Right forelimb (tissue), 1 donor: ENCODE measurements at places on chromosomes 2 and 18.

DNA sequence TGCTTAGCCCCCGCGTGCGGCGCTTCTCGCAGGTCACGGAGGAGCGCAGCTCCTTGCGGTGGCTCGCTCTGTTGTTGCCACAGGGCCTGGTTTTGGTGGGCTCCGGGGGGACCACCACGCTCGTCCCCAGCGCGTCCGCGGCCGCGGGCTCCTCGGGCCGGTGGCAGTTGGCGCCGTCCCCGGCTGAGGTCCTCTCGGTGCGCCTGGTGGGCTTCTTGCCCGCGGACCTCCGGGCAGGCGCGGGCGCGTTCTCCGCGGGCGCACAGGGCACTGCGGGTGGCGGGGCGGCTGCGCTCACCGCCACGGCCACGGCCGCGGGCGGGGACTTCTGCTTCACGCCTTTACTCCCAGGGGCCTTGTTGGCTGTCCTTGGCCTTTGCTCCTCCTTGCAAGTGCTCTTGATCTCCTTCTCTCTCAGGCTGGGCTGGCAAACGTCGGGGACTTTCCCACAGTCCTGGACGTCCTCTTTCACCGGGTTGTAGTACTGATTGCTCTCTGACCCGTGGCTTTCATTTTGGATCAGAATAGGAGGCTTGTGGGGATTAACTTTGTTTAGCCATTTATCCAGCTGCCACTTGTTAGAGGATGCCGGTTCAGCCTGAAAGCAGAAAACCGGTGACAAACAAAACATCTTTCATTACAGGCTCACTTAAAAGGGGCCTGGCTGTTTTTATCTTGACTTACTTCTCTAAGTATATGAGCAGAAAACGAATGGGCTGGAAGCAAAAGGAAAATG lies 104.0 kb upstream of the REV1 start:
- DNase-seq = no peak

DNA sequence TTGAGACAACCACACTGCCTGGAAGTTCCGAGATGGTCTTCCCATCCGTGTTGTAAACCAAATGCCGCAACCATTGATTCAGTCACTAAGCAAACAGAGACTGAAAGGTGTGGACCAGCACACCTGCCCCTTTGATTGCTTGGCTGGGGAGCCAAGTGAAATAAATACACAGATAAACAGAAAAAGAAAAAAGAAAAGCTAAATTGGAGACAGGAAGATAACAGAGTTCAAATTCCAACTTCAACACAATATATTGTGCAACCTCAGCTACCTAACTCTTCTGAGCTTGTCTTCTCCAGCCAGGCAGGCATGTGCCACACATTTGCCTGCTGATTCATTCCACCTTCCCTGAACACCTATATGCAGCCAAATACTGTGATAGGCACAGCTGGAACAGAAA lies 110.9 kb downstream of the PID1 start:
- no peak for DNase-seq

DNA sequence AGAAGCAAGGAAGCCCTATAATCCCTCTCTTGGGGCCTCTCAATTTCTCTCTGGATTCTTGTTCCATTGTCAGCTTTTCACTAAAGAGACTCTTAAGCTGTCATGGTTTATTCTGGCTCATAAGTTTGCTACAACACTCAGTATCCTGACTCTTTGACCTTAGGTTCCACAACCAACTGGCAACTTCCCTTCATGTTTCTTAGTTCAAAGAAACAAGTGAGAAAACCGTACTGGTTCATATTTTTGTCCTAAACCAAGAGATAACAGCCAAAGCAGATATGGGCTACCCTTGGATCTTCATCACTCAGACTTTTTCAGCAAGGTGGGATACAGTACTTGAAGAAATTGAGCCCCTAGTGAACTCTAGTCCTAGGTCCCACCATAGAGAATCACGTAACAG lies 109.9 kb upstream of the CRIM1 start:
- DNase-seq = no peak

DNA sequence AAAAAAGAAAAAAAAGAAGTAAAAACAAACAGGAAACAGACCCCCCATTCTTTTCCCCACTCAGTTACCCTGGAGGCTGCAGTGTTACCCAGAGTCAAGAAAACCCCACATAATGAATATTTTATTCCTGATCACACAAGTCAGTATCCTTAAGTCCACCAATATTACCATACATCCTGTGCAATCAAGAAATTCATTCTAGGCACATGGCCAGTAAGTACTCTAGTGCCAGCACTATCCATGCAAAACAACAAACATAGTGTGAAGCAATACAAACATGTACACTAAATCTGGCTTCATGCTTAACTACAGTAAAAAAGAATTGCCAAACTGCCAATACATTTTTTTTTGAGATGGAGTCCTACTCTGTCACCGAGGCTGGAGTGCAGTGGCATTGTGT lies 111.6 kb downstream of the FAM168B start:
- no peak for DNase-seq

GRCh38 chr2:102286041-102286440 lies 25.3 kb upstream of the IL1RL1 start:
- no peak for DNase-seq

DNA sequence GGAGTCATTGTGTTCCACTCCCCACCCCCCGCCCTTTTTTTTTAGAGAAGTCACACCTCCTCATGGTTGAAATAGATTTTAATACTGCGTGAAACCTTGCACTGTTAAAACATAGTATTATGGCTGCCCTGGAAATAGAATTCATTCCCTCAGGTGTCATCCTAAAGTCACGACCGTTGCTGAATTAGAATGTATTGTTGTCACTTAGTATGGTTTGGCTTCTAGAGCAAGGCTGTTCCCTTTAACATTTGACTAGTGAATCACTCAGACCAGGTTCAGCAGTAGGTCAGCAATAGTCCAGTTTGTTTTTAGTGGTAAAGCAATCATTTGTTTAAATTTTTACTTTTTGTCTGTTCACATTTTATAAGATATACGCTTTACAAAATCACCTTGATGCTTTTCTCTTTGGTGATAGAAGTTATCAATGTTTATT lies 1.2 kb downstream of the BABAM2 start:
- DNase-seq = no peak

GRCh38 chr2:75211266-75211770 lies 12.0 kb upstream of the TACR1 start:
- no peak for DNase-seq

DNA sequence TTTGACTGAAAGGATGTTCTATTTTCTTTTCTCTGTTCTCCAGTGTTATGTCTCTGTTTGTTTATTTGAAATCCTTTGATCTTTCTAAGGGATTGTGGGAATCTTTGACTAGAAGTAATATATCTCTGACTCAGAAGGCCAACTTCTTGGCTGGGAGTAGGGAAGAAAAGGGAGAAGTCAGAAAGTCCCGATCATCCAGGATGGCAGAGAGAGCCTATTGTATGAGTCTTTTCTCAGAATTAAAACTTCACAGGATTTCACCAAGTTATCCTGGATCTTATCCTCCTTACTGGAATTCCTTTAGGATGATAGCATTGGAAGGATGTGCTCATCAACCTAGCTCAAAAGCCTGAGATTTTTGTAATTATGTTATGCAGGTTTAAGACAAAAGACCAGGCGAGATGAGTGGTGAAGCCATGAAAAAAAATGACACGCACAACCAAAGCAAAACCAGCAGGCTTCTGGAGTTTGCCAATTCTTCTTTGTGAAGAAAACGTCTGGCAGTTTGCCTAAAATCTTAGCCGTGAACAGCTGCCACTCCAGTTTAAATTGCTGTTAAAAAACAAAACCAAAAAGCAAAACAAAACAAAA lies 383.6 kb upstream of the SMIM21 start:
- DNase-seq = no peak

DNA sequence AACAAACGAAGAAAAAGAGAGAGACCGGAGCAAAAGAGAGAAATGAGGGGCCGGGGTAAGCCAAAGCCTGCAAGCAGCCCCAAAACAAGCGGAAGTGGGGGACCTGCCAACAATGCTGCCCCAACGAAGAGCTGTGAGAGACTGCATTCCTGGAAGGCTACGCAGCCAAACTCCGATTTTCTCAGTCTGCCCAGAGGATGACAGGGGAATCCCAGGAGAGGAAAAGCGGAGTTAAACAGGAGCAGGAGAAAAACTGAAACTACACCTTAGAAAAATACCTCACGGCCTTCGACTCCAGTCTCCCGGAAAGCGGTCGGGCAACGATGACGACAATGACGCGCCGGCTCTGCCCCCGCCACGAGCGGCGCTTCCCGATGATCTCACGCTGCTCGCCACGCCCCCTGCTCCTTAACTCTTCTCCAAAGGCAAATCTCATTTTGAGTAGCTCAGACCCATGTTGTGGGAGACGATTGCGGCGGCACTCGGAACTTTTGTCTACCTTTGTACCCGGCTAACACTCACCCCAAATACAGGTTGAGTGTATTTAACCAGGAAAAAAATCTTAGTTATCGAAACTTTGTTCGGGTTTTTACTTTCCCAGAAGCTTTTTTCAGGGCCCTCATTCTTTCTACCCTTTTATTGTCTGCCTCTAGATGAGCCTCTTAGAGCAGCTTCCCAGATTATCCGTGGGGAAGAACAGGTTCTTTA lies at the start of gene C1D:
TSS of gene C1D (minus strand) at position 325 of the 708 bp plus-strand sequence. CDS start 15,694 bp downstream, outside the sequence.
- DNase-seq = peak; percentile 97

DNA sequence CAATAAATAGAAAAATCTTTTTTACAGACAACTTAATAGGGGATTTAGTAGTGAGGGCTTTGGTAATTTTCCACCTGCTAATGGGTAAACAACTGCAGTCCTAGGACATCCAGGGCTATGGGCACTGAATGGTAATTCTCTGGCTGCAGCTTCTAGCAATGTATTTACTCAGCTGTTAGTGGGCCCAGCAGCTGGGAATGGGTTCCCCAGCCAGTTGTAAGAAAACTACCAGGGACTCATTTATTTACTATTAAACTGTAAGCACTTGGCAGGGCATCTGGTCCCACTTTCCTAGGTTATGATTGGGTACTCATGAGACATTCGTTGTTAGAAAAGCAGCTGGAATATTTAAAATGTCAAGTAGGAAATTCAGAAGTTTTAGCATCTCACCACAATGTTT lies 363.8 kb upstream of the TRIB2 start:
- DNase-seq = peak; percentile 48

- peak; percentile 62 for DNase-seq
Observed at GRCh38 chr2:28895189-28895893, 874 bp downstream of the WDR43 start.

DNA sequence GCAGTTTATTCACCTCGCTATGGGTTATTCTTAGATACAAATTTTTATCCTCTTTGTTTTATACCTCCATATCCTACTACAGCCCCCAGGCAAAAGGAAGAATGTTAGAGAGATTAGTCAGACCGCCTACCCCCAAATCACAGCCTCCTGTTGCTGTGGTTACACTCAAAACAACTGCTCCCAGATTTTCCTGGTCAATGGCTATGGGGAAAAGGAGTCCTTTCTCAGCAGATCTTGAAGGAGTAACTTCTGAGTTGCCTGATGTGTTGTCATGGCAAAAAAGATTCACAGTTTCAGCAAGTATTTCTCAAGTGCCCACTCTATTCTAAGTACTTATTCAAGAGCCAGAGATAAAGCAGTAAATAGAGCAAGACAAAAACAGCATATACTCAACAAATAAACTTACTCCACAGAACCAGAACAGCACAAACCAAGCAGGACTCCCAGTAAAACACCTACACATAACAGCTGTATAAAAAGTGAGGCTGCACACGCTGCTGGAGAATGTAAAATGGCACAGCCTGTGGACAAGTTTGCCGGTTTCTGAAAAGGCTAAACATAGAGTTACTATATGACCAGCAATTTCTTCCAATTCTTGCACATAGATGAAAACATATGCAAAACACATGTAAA lies 104.8 kb downstream of the NOL10 start:
- no peak for DNase-seq

- DNase-seq = no peak
Observed at GRCh38 chr2:96231316-96231715, 22.7 kb upstream of the STARD7 start.

DNA sequence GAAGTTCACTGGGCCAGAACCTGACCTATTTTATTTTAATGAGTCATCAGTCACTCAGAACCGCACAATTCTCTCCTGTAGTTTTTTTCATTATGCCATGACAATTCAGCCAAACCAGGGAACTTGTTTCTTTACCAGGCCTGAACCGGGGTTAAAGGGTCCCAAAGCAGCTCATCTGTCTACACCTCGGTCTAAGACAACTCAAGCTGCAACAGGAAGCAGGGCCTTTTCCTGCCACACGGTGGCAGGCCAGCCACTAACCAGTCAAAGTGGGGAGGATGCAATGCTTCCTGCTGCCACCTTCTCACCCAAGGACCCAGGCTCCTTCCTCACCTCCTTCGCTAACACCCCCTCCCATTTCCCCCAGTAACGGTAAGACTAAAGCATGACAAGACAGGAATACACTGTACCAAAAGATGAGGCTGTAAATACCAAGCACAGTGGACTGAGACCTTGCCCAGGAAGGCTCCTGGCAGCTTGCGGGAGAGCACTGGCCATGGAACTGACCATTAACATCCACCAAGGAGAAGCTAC lies 56.7 kb upstream of the ACKR3 start:
- peak; percentile 63 for DNase-seq

- no peak for DNase-seq
Observed at GRCh38 chr2:198016243-198016642, 211.8 kb downstream of the PLCL1 start.

GRCh38 chr18:12308386-12309100 lies 502 bp downstream of the TUBB6 start:
- peak; percentile 86 for DNase-seq

GRCh38 chr2:24432735-24433134 lies 58.3 kb upstream of the NCOA1 start:
- no peak for DNase-seq

- no peak for DNase-seq
Observed at GRCh38 chr2:230601510-230601909, 111.1 kb upstream of the CAB39 start.
